CD4-positive, alpha-beta T cell treated with Interferon alpha-2 for 1 hour (primary cell): ENCODE measurements at places on chromosomes 1 and 21.
A peak's percentile ranks its signal among the peaks of the same experiment; 100 is the strongest.

GRCh38 chr1:21586846-21587601, 77.8 kb downstream of the ALPL start:
- no peak for DNase-seq

GRCh38 chr1:240099329-240099728, 7.6 kb downstream of the FMN2 start:
- no peak for DNase-seq

- no peak for DNase-seq
Observed at GRCh38 chr1:8477983-8478362, 160.1 kb downstream of the SLC45A1 start.

DNA sequence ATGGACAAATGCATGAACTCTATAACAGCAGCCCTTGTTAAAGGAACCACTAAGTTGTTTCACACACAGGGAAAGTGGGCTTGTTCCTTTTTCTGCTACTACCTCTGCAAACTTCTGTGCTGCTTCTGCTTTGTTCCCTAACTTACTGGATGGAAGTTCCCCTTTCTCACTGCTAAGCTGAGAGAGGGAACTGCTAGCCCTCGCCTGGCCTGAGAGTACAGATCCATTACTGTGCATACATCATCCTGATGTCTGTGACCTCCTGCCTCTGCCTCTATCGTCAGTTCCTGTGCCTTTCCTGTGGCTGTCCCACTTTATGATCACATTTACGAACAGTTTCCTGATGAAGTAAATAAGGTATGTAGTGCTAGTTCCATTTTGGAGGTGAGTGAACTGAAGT, 3.5 kb downstream of the GNAT2 start:
- DNase-seq = peak; percentile 65

GRCh38 chr1:89732643-89733222, 88.1 kb upstream of the LRRC8D start:
- DNase-seq = no peak

DNA sequence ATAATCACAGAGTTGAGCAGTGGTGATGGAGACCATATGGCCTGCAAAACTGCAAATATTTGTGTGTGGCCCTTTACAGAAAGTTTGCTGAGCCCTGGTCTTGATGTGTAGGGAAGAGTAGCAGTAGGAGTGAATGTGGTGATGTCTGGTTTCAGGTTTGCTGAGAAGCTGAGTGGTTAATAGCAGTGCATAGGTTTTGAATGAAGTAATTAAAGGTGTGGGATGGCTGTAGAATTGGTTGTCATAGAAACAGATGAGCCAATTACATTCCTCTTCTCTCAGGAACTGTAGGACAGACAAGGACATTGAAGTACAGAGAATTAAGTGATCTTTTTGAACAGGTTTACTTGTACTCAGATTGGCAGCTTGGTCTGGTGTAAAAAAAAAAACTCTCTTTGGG, 37.4 kb downstream of the PRDM2 start:
- DNase-seq = no peak

DNA sequence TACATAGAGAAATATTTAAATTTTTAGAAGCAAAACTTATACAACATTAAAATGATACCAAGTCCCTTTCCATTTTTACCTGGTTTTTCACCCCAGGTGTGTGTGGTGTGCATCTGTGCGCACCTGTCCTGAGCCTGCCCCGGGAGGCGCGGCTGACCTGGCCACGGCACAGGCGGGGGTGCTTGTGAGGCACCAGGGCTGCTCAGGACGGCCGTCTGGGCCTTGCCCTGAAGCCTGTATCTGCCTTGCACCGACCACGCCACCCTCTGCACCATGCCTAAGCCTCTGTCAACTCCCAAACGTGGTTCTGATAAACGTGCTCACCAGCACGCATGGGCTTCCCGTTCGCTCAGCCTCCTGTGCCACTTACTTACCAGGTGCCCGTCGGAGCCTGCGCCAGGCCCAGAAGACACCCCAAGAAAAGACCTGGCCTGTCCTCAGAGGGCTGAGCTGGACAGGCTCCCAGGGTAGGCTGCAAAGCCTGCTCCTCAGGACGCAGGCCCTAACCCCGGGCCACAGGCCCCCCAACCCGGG, 20.9 kb downstream of the PANK4 start:
- no peak for DNase-seq

DNA sequence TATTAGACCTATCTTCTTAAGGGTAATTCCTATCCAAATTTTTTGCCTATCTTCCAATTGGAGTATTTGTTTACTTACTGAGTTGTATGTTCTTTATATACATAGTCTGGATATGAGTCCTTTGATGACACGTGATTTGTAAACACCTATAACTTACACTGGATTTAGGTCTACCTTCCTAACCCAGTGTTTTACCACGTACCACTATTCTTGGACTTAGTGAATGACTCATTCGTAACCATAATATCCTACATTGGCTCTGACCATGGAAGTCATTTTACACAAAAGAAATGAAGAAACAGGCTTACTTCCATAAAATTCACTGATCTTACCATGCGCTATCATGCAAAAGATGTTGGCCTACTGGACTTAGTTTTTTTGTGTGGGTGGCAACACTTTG, 23.9 kb upstream of the ZZZ3 start:
- no peak for DNase-seq

DNA sequence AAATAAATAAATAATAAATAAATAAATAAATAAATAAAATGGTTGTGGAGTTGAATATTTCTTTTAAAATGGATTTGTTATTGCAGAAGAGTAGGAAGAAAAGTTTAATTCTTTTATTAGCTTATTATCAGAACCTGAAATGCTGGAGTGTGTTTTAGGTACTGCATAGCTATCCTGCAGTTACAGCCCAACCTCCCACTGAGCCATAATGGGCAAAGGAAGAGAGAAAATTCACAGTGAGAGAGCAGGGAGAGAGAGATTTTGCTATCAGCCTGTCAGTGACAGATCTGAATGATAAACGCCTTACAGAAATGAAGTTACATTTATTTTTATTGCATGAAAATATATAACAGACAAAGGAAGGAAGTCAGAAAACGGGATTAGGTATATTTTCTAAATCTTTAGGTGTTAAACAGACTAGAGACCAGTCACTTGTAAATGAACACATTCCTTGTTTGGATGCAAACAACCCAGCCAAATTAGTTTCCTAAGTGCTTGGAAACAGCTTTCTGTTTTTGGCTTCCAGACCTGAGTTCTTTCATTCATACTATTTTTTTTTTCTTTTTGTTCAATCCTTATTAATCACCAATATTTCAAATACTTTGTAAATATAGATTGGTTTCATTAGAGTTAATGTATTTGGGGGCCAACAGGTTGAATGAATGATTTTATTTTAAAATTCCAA, 425.3 kb downstream of the USP25 start:
- DNase-seq = no peak

- DNase-seq = no peak
Observed at GRCh38 chr1:177442584-177442983, 271.8 kb downstream of the BRINP2 start.

DNA sequence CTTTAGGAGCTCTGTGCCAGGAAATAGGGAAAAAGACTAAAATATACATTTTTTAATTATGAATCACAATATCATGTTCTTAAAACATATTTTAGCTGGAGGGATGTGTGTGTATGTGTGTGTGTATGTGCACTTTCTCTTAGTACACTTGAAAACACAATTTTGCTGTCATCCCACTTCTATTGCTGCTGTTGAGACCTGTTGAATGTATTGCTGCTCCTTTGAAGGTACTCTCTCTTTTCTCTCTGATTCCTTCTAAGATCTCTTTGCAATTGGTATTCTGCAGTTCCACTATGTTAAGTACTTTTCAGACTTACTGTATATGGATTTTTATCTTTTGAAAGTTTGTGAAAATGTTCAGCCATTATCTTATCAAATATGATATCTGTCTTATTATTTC, 43.5 kb upstream of the COG2 start:
- DNase-seq = no peak

DNA sequence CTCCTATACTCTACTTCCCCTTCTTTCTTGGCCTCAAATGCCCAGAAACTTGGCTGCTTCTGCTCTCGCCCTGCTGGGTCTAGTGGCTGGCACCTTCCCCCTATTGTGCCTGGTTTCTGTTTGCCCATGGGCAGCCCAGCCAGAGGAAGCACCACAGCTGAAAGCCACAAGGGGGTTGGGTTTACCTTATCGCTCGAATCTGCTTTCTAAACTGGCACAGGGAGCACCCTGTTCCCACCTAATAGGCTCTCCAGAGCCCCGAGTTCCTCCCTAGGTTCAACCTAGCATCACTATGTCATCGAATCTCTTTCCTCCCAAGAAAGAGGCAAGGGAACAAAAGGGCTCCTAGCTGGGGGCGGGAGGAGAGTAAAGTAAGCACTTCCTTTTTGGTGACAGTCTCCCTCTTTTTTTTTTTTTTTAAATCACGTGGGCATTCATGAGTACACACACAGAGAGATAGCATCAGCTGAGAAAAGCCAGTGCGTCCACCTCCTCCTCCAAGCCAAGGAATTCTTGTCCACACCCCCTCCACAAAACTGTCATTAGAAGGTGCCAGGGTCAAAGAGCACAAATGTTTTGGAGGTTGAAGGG, 72.8 kb downstream of the PLEKHA6 start:
- peak; percentile 51 for DNase-seq

- no peak for DNase-seq
Observed at GRCh38 chr21:14942801-14943490, 121.9 kb downstream of the NRIP1 start.

DNA sequence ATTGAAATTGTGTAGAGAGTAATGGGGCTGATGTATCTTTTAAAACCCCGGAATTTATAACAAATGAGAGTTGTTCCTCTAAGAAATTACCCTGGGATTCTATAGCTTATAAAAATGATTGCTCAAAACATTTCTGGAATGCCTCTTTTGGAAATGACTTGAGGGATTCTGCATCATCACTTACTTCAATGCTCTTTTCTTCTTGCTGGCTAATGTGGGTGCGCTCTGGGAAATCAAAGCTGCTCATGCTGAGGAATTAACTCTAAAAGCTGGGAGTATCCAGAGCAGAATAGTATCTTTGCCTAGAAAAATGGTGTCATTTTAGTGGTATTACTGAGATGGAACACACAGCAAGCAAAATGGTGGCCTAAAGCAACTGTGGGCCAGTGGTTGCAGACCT, 23.0 kb upstream of the TBX15 start:
- DNase-seq = no peak

DNA sequence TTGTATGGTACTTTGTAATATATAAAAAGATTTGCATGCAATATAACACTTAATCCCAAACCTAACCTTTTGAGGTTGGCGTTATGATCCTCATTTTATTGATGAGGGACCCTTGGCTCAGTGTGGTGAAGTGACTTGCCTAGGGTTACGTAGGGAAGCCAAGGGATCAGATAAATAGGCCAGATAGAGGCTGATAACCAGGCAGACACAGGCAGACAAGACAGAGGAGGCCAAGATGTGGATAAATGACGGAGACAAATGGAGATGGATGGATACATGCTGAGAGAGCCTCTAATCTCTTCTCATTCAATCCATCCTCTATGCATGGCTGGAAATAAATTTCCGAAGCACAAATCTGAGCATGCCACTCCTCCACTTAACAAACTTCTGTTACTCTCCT, 136.9 kb upstream of the SPATA6 start:
- DNase-seq = no peak

GRCh38 chr1:72485801-72486200, 203.5 kb upstream of the NEGR1 start:
- DNase-seq = no peak

- DNase-seq = no peak
Observed at GRCh38 chr1:157116737-157117103, 17.1 kb upstream of the ETV3L start.

DNA sequence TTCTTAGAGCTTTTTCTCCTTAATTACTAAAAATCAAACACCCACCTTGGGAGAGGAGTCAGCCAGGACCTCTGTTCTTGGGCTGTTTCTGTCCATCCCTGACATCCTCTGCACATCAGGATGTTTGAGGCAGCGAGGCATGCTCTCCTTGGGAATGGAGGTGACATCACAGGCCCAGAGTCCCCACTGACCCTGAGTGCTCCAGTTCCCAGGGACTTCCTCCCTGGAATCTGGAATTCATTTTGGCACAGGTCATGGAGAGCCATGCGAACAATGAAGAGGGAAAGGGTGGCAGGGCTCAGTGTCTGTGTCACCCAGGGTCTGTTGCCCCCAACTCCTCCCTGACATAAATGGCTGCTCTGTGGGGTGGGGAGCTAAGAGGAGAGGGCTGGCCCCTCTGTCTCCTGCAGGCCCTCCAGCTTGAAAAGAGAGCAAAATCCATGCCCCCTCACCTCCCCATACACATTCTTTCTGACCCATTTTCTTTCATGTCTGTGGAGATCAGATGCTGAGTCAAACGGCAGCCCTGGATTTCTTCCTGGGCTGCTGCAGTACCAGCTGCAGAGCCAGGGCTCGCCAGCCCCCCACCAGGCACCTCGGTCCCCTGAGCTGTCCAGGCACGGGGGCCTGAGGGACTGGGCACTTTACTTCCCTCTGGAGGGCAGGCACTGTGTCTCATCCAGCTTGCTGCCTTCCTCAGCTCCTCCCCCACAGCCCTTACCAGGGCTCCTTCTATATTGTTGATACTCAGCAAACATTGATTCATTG, 102.0 kb downstream of the NMNAT2 start:
- DNase-seq = no peak

- no peak for DNase-seq
Observed at GRCh38 chr1:3471356-3472087, 17.1 kb downstream of the ARHGEF16 start.

GRCh38 chr1:71210718-71211117, 129.9 kb upstream of the ZRANB2 start:
- DNase-seq = no peak

GRCh38 chr1:24868016-24868875, 61.8 kb downstream of the RUNX3 start:
- DNase-seq = no peak

DNA sequence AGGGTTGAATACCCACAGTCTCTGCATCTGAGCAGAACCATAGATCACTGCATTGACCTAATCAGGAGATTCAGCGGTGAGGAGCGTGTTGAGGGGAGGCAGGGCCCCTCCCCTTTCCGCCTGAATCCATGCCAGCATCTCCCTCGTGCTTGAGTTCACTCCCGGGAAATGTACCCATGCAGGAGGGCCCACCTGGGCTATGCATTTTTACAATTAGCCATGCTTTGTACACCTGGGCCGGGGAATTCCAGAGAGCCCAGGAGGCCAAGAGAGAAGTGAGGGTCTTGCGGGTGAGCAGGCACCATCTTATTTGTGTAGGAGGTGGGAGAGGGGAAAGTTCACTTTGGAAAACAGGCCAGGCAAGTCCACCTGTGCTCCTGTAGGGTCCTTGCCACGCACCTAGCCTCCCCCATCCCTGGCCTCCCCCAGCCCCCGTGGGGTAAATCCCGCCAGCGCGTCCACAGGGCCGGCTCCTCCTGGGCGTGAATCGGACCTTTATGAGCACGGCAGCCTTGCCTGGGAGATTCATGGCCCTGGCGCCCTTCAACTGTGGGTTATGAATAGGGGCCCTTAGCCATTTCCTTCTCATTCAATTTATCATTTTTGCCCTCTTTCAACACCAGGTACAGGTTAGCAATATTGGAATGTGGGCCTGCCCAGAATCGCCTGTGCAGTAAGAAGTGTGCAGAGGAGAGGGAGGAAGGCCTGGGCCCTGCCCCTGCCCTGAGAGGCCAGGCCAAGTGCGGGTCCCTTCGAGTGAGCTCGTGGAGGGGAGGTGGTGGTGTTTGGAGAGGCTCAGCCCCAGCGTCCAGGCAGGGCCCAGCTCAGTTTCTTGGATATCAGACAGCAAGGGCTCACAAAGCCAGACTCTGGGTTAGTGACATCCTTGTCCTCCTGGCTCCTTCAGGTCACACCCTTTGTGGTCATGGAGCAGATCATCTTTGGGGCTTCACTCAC, 84.4 kb upstream of the ACTRT2 start:
- DNase-seq = no peak
